T1000 (cell line): ENCODE measurements at places on chromosomes 6 and 20.

GRCh38 chr6:35213298-35213791, 411 bp upstream of the SCUBE3 start:
- no peak for DNase-seq

DNA sequence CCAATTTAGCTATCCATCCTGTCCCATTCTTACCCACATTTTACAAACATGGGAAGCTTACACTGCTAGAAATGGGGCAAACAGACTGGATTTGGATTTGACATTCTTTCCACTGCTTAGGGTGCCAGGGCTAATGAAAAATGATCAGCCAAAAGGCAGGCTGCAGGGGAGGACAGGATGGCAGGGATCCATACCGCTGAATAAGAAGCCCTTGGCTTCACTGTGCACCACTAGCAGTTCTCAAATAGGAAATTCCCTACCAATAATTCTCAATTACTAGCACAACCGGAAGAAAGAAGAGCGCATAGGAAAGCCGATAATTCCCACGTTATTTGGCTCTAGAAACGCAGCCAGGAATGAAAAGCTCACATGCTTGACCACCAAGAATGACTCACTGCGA, 73.1 kb downstream of the NDUFAF5 start:
- no peak for DNase-seq

- DNase-seq, result no peak
Observed at GRCh38 chr6:135129136-135129856, 51.8 kb upstream of the MYB start.

DNA sequence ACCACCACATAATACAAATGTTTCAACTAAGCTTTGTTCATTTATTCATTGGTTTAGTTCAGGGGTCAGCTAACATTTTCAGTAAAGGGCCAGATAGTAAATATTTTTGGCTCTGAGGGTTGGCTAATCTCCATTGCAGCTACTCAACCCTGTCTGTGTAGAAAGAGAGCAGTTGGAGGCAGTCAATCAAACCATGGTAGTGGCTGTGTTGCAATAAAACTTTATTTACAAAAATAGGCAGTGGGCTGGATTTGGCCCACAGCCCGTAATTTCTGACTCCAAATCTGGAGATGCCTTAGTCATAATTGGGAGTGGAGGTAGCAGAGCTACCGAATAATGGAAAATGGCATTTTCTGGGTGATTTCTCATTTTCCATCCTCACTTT, 242.5 kb upstream of the ZFP64 start:
- no peak for DNase-seq

- DNase-seq, result no peak
Observed at GRCh38 chr6:158242071-158242606, 70.1 kb upstream of the TULP4 start.

DNA sequence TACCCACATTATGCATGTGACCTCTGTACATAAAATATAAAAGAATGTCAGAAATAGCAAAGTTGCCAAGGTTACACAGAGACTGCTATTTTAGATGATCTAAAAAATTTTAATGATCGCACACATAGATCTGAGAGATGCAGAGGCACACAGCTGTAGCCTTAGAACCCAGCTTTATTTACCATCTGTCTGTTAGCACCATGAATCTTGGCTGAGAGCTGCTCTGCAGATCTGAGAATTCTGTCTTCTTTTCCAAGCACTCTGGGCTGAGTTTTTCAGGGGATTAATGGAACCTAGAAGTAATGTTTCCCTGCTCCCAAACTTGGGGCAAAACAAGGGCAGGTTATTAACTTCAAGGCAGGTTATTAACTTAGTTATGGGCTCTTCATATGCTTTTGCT, 248.7 kb upstream of the JAG1 start:
- no peak for DNase-seq

DNA sequence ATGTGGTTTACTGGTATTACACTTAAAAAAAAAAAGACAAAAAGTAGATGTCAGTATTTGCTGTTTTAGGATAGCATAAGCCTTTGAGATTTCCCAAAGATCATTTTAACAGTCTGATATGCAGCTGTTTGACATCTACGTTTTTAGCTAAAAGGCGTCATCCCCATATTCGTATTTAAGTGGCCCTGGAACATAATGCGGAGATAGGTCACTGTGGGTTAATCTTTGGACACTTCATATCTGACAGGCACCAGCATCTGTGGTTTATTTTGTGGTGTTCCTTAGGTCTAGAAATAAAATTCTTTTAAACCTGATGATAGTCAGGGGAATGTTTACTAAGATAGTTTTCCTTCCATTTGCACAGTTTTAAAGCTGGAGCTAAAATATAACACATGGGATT, 313.7 kb downstream of the SOX4 start:
- DNase-seq, result no peak

- no peak for DNase-seq
Observed at GRCh38 chr6:167761794-167762258, 64.9 kb upstream of the AFDN start.

GRCh38 chr6:125228981-125229479, 72.7 kb downstream of the HDDC2 start:
- no peak for DNase-seq

GRCh38 chr6:139713900-139714506, 339.6 kb upstream of the CITED2 start:
- DNase-seq, result no peak

GRCh38 chr6:152804150-152804549, 53.6 kb downstream of the VIP start:
- DNase-seq, result no peak

GRCh38 chr20:55893031-55893430, 112.3 kb downstream of the CBLN4 start:
- DNase-seq, result no peak

DNA sequence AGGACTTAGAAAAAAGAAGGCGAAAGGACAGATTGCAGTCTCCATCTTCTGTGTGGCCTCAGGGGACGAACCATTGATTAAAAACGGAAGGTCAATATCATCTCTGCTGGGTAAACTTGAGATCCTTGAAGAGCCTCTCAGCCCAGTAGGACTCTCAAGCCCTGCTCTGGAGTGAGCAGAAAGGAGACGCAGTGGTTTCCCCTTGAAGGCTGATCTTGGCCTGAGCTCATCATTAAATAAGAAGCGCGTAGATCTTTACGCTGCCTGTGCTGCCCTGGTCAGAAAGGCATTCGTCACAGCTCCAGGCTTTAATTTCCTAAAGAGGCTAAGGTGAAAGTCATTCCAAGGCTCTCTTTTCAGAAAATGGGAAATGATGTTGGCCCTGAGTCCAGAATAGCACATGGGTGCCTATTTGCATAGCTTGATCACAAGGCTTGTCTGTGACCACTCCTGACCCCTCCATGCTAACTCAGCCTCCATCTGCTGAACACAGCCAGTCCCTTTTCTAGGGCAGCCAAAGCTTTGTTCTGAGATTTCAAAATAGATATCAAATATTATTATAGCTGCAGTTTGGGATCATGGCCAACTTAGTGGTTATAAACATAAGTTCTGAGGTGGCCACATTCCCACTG, 29.3 kb upstream of the XRN2 start:
- no peak for DNase-seq

- no peak for DNase-seq
Observed at GRCh38 chr6:3797231-3798054, 45.9 kb upstream of the PXDC1 start.

GRCh38 chr6:53287336-53288225, 61.2 kb downstream of the ELOVL5 start:
- DNase-seq, result no peak

DNA sequence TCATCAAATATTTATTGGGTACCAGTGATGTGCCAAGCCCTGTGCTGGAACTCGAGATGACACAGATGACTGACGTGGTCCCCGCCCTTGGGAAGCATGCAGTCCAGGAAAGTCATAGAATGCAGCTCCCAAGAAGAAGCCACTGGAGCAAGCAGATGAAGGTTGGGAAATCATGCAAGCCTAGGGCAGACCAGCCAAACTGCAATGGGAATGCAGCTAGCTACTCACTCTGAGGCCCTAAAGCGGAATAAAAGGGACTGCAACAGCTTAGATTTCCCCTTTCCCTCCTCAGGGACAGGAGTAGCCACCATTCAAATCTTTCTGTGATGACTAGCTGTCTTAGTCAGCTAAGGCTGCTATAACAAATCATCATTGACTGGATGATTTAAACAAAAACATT, 152.2 kb downstream of the MAFB start:
- DNase-seq, result no peak

DNA sequence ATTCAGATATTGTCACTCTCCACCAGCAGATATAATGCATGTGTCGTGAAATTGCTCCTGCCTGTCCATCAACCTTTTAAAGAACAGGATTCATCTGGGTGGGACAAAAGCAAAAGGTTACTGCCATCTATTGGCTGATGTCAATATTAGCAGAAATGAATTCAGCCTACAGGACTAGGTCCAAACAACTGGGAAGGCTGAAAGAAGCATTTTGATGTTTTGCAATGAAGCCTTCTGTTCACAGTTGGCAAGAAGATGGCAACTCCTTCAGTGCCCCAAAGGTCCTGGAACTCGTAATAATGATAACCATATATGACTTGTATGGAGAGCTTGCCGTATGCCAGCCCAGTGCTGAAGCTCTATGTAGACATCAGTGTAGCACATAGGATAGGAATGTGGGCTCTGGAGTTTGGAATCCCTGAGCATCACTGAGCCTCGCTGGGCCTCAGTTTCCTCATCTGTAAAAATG, 7.5 kb downstream of the BCAS1 start:
- no peak for DNase-seq

DNA sequence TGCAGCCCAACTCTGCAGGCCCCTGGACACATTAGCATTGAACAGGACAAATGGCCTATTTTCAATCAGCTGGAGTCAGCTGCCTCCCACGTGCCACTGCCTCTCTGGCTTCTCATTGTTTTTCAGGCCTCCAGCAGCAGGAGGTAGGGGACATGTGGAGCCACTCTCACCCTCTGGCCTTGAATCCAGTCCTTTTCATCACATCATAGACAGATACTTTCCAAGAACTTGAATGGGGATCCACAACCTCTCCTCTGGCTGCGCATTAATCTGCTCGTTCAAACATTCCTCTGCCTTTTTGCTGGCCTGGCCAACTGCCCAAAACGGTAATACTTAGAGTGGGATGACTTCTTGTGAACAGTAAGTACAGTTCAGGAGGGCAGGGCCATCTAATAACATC, 592.3 kb downstream of the PKHD1 start:
- DNase-seq, result no peak

GRCh38 chr6:116175344-116175743, 49.4 kb upstream of the COL10A1 start:
- no peak for DNase-seq

GRCh38 chr6:46080111-46080510, 49.7 kb upstream of the ENPP4 start:
- DNase-seq, result no peak

DNA sequence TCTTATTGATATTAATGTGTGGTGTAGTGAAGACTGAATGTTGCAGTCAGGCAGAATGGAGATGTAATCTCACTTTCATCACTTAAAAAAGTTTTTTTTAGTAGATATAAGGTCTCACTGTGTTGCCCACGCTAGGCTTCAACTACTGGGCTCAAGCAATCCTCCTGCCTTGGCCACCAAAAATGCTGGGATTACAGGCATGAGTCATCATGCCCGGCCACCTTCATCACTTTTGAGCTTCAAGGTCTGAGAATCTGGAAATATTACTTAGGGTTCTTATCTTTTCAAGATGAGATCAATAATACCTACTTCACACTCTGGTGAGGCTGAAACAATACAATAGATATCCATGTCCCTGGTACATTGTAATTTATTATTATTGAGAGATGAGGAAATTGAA, 31.6 kb downstream of the ADGRG6 start:
- DNase-seq, result no peak

DNA sequence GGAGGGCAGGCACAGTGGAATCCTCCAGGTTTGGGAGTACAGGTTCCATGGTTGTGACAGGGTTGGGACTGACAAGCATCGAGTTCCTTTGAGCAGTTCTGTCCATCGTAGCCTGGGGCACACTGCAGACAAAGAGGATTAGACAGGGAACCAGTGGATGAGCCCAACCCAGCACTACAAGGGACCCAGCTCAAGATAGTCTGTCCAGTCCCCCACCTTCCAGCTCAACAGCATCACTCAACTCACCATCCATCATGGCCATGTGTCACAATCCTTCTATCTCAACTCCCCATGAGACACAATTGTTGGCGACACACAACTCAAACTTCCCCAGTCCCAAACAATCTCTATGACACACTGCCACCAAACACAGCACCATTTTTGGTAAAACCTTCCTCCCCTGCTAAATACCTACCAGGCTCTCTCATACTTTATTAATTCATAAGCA, 11.8 kb upstream of the GPSM3 start:
- no peak for DNase-seq

GRCh38 chr6:23412770-23413169, 713.2 kb upstream of the NRSN1 start:
- DNase-seq, result no peak

- no peak for DNase-seq
Observed at GRCh38 chr20:33875055-33875454, 63.9 kb downstream of the CHMP4B start.

- no peak for DNase-seq
Observed at GRCh38 chr6:47144306-47144705, 102.2 kb upstream of the ADGRF1 start.

- no peak for DNase-seq
Observed at GRCh38 chr6:31966506-31966905, 5.4 kb downstream of the DXO start.

GRCh38 chr20:37114012-37114411, 18.2 kb upstream of the RBL1 start:
- DNase-seq, result no peak

DNA sequence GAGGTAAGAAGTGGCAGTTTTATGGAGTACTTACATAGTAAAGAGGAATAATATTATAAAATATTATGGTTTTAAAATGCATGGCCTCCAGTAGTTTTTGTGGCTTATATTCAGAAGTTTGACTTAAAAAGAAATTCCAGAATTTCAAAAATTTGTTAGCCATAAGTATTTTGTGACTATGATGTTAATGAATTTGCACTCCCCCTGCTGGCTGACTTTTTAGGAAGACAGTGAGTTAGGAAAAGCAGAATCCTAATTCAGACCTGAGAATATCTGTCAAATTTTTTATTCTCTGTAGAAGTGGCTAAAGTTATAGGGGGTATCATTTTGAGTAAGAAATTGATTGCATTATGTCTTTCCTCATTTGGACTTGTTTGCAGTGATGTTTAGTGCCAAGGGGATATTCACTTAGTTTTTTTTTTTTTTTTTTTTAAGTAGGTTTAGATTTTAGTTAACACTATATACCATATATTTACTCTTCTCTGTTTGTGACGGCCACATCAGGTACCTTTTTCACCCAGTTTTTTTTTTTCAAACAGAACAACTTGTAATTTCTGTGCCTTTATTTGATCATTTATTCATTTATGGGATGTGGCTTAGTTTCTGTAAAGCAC, 40.8 kb downstream of the ZFAND3 start:
- DNase-seq, result no peak
